Progenitor cell of endocrine pancreas (in vitro differentiated cells): ENCODE measurements at places on chromosomes 7 and 10. TPM values are rescaled to one million over a fixed set of nuclear protein-coding genes. Genes with fewer than 3 reads are reported as not detected.

Gene STK31
- total RNA-seq = 1.3 and 1.6 TPM in 2 replicates

Gene HHEX
- total RNA-seq = 39.3 and 46.1 TPM in 2 replicates

Gene CNNM2
- total RNA-seq = 12.5 and 14.5 TPM in 2 replicates

Gene JCAD
- 13.4 and 15.8 TPM in 2 replicates for total RNA-seq

Gene UBE2H
- total RNA-seq = 87.6 and 99.1 TPM in 2 replicates

Gene VKORC1L1
- total RNA-seq = 25.0 and 28.9 TPM in 2 replicates

Gene CCL26
- total RNA-seq = not detected in 2 replicates

Gene HOXA9
- total RNA-seq = not detected in 2 replicates

Gene LIPJ
- not detected in 2 replicates for total RNA-seq

GRCh38 chr7:42214060-42214679 is 22.8 kb downstream of the GLI3 start:
- DNase-seq = no peak

- DNase-seq = no peak
These were observed 308.1 kb upstream of the PFKP start for GRCh38 chr10:2759233-2759632.

DNA sequence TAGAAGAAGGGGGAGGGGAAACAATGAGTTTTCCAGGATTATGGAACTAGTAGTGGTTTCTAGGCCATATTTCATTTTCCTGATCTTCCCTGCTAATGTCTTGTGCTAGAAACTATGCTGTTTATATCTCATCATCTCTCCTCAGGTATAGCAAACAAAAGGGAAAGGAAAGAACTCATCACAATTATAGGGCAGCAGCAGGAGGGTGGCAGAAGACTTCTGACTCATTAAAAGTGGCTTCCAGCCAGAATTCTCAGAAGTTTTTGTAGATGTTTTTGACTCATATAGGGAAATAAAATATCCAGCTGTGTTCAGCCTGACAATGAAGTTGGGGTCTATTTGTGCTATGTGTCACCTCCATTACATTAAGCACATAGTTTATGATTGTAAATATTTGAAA is 6.5 kb downstream of the AHR start:
- DNase-seq = no peak

GRCh38 chr7:13912715-13913278 is 76.7 kb downstream of the ETV1 start:
- DNase-seq = no peak

- no peak for DNase-seq
These were observed 2.4 kb upstream of the CCDC6 start for GRCh38 chr10:59908808-59909143.

DNA sequence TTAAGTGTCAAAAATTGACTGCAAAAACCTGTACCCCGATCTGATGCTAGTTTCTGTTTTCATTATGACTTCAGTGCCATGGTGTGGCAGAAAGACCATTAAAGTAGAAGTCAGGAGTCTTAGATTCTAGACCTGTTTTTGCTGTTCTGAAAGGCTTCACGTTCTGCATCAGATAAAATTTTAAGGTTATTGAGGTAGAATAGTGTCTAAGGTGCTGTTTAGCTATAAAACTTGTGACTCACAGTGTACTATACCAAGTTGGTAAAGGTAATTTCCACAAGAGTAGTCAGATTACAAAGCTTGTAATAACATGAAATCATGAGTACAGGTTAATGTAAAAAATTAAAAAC is 38.6 kb downstream of the ZNRF2 start:
- DNase-seq = no peak

GRCh38 chr7:65937296-65937695 is 44.7 kb downstream of the GUSB start:
- no peak for DNase-seq

DNA sequence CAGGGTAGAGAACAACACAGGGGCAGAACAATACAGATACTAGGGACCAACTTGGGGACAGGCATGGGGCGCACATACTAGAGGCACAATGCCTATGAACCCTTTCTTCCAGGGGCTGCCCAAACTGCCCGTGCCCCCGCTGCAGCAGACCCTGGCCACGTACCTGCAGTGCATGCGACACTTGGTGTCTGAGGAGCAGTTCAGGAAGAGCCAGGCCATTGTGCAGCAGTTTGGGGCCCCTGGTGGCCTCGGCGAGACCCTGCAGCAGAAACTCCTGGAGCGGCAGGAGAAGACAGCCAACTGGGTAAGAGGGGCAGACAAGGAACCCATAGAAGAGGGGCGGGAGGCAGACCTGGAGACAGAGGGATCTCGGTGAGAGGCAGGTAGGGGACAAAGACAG is 5.8 kb downstream of the CHAT start:
- DNase-seq = no peak

DNA sequence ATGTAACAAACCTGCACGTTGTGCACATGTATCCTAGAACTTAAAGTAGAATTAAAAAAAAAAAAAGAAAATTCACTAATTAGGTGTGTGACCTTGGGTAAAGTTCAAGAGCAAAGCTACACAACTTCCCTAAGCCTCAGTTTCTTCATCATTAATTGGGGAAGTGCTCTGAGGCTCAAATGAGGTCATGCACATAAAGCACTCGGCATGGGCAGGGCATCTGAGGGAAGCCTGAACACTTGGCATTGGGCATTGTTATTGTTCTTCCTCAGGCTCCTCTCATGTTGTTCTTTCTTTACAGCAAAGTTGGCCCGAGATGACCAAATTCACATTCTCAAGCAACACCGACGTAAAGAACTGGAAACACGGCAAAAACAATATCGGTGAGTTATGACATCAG is 21.5 kb downstream of the ALOX5 start:
- DNase-seq = no peak

- DNase-seq = no peak
These were observed 19.9 kb downstream of the IDE start for GRCh38 chr10:92553959-92554358.

GRCh38 chr7:3300651-3301448 is at the start of gene SDK1:
TSS of gene SDK1 (plus strand) at chr7:3301252. CDS start at chr7:3301587, 335 bp downstream.
- peak; percentile 91 for DNase-seq

DNA sequence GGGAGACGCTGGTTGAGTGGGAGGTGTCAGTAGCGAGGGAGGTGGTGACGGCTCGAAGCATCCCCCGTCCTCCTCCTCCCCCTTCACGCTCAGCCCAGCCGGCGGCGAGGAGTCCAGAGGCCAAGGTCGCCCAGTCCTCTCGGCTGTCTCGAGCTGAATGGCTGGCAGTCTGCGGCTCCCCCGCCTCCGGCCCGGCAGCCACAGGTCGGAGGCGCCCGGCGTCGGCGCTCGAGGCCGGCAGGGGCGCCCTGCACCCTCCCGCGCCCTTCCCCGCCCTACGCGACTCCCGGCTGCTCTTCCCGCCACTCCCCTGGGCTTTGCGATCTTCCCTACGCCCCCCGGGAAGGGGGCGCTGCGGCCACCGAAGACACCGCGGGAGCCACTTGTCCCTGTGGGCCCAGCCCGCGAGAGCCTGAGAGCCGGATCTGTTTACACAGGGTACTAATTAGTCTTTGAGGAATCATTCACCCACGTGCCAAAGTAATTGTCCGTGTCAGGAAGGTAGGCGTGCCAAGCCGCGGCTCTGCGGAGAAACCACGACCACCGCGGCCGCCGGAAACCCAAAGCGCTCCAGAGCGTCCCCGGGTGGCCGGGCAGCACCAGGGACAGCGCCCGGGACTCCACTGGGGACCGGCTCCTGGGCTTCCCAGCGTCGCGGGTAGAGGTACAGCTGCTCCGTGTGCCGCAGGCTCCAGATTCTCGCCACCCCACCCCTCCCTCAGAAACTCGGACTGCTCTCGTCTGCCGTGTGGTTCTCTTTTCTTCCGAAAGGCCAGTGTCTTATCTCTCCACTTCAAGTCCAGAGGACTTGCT is at the start of gene NXPH1:
TSS of gene NXPH1 (plus strand) at position 133 of the 813 bp plus-strand sequence.
- DNase-seq = peak; percentile 68
